ENCODE measurements at places on chromosomes 2 and 18.

DNA sequence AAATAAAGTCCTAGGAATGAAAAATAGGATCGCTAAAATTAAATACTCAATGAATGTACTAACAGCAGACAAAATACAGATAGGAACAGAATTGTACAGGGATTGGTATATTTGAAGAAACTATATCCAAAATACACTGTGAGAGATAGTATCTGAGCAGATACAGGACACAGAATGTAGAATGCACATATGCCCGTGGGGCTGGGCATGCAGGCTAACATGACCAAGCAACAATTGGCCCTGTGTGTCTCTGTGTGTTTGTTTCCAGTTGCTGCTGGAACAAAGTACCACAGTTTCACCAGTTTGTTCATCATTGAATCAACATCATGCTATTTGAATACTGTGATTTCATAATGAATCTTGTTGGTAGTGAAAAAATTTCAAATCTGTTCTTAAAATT is 127.6 kb downstream of the PMAIP1 start:
- no peak for DNase-seq

DNA sequence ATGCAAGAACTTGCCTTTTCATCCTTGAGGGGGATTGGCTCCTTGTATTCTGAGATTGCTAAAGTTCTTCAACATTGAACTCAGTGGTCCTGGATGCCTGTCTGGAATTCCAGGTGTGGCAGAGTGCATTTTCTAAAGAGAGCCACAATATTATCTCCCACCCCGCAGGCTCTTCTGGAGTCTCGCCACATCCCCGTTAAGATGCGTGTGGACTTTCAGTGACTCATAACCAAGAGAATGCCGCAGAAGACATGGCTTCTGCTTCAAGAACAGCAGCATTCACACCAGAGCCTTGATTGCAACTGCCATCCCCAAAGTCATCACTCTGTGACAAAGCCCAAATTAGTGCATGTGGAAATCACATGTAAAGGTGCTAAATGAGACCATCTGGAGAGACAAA is 142.7 kb downstream of the CDH20 start:
- no peak for DNase-seq

- DNase-seq = no peak
Measured at GRCh38 chr18:35139517-35139916, 98.3 kb downstream of the MAPRE2 start.

DNA sequence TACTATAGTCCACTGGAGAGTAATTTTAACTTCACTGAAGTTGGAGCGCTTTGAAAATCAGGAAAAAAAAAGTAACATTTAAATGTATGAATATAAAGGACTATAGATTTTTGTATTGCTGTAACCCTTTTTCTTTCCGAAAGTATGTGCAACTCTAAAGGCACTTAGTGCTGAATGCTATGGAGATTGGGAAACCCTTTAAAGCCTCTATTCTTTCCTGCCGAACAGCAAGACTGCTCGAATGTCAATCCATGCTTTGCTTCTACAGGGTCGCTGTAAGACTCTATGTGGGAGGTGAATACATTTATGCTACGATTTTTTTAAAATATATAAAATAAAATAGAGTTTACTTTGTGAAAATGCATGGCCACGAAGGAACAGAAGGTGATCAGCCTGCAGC is 825 bp downstream of the GRB14 start:
- DNase-seq = no peak

GRCh38 chr2:36695746-36696415 is 626 bp upstream of the VIT start:
- DNase-seq = no peak

GRCh38 chr18:74826572-74826971 is 228.9 kb downstream of the ZNF407 start:
- DNase-seq = no peak

DNA sequence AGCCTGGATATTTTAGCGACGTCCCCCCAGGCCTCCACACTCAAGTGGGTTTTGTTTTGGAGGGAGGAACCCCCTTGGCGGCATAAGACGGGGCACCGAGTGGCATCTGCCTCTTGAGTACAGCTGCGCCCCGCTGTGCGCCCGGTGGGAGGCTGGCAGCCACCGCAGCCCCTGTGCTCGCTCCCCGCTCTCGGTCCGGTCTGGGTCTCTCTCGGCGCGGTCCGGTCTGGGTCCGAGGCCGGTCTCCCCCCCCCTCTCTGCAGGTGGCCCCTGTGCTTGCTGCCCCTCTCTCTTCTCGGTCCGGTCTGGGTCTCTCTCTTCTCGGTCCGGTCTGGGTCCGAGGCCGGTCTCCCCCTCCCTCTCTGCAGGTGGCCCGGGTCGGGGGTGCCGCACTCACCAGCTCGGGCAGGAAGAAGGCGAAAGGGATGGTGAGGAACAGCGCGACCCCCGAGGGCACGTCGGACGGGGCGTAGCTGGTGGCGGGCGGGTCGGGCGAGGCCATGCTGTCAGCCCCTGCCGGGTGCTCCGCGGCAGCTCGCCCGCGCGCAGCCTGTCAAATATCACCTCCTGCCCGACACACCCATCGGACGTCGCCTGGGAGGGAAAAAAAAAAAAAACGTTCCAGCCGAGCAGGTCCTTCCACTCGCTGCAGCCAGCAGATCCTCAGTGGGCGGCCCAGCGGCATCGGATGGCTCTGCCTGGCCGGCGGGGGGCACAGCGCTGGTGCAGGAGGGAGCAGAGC is at the start of gene MALL:
TSS of gene MALL (minus strand) at position 532 of the 742 bp plus-strand sequence. CDS start at position 502, 30 bp downstream.
- DNase-seq = no peak

DNA sequence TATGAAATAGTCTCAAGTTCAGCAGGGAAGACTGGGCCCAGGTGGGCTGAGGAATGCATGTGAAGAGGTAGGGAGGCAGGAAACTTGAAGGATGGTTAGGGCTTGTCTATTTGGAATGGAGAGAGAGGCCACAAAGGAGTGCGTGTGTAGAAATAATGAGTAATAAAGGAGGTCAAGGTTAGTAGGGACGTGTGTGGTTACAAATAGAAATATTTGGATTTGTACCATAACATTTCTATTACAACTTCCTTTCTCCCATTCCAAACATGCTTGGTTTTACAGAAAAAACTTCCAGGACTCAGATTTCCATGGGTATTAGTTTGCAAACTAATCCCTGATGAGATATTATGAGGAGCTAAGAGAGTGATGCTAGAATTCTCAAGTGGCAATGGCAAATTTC is 280.6 kb downstream of the NCKAP5 start:
- DNase-seq = no peak

- no peak for DNase-seq
Measured at GRCh38 chr2:3608373-3609278, 13.7 kb downstream of the COLEC11 start.

DNA sequence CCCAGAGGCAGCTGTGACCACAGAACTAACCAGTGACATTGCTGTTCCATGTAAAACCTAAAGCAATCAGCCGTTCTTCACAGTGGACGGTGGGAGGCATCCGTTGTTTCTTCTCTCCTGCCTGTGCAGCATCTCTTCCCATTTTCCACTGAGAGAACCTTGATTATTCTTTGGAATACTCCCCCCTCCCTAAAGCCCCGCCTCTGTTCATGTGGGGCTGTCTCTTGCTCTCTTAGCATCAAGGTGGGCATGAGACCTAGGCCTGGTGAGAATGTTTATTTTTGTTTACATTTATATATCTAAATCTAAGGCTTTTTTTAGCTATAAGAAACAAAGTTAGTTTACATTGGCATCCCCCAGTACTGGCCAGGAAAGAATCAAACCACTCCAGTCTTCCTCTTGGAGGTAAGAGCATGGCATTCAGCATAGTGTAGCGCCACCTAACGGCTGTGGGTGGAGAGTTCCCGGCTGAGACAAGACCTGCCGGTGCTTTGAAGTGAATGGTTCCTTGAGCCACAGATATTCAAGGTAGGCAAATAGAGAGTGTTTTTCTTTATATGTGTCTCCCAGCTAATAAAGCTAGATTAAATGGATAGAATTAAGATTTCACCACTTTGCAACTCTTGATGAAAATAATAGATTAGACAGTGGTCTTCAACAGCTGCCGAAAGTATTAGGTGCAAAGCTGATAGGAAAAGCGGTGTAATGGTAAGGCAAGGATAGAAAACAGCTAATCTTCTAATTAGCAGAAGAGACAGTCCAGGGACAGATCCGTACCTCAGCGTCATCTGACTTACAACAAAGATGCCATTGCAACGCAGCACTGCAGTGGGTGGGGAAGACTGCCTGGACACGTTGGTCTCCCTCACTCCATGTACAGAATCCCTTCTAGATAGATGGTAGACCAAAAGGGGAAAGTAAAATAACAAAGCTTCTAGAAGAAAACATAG is 219.6 kb upstream of the RAB12 start:
- DNase-seq = no peak

- no peak for DNase-seq
Measured at GRCh38 chr2:156436497-156437085, 412 bp downstream of the GPD2 start.

DNA sequence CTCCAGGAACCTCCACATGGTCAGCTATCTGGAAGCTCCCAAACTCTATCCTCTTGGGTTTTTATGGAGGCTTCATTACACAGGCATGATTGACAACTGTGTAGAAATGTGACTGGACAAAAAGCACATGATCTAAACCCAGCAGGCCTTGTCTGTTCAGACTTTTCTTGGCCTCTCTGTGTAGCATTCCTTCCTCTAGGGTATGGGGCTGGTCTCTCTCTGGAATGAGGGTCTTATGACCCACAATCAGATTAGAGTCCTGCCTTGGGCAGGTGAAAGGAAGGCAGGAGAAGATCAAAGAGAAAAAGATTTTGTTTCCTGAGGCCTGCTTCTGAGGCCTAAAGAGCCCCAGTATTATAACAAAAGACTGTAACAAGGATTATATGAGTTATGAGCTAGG is 162.7 kb downstream of the SP3 start:
- no peak for DNase-seq

DNA sequence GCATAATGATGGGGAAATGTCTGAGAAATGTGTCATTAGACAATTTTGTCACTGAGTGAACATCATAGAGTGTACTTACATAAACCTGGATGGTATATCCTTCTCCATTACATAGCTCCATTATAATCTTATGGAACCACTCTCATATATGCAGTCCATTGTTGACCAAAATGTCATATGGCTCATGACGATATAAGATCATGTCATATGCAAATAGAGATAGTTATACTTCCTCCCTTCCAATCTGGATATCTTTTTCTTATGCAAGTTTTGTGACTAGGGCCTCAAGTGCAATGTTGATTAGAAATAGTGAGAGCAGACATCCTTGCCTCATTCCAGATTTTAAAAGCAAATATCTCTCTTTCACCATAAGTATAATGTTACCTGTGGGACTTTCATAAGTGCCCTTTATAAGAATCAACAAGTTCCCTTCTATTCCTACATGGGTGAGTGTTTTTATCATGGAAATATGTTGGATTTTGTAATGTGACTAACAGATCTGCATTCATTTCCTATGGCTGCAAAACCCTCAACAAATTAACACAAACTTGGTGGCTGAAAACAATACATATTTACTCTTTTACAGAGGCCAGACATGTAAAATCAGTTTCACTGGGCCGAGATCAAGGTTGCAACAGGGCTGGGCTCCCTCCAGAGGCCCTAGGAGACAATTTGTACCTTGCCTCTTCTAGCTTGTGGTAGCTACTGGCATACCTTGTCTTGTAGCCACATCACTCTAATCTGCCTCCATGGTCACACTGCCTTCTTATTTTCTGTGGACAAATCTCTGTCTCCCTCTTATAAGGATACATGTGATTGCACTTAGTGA is 21.6 kb upstream of the SULT1C4 start:
- no peak for DNase-seq

DNA sequence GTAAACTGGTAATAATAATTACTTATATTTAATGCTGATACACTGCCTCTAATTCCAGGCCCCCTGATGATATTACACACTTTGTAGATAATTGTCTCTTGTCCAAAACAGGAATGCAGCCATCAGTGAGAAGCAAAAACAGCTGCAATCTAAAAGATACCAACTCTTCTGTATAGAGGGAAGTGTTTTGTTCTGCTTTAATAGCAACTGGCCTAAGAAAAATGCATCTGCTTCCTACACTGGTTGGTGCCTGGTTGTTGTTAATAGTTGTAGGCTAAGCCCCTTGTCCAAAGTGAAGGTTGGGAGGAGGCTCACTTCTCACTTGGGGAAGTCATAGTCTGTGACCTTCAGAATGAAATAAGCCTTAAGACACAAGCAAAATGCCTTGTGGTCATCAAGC is 332.0 kb downstream of the ZNF521 start:
- no peak for DNase-seq

GRCh38 chr2:212097001-212097400 is 441.6 kb downstream of the ERBB4 start:
- no peak for DNase-seq

GRCh38 chr18:65938592-65939372 is 188.0 kb downstream of the CDH7 start:
- DNase-seq = no peak

- DNase-seq = no peak
Measured at GRCh38 chr2:232126301-232127099, 165.0 kb downstream of the DIS3L2 start.

GRCh38 chr18:39350945-39351344 is 1785.3 kb upstream of the CELF4 start:
- no peak for DNase-seq

DNA sequence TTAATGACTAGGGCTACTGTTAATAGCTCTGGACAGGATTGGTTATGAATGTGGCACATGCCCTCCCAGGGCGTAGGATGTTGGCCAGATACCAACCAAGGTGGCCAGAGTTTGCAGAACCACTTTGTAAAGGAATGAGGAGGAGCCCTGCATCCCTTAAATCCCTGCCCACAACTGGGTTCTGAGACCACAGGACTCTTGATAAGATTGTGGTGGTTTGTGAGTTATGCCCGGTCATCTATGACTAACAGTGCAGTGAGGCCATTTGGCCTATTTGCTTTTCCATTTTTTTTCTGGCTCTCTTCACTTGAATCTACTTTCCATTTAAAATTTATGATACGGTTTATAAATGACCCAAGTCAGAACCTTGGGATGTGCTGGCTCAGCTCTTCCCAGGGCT is 294.5 kb downstream of the PRKCE start:
- no peak for DNase-seq

All from activated naive CD4-positive, alpha-beta T cell (primary cell).